ENCODE measurements at places on chromosomes 11 and 22.

GRCh38 chr22:44823396-44823795 is 71.0 kb downstream of the ARHGAP8 start:
- DNase-seq: no peak

GRCh38 chr11:126440792-126441514 is 85.5 kb downstream of the ST3GAL4 start:
- DNase-seq: no peak

GRCh38 chr22:39244136-39244495 is 666 bp downstream of the PDGFB start:
- DNase-seq: no peak

DNA sequence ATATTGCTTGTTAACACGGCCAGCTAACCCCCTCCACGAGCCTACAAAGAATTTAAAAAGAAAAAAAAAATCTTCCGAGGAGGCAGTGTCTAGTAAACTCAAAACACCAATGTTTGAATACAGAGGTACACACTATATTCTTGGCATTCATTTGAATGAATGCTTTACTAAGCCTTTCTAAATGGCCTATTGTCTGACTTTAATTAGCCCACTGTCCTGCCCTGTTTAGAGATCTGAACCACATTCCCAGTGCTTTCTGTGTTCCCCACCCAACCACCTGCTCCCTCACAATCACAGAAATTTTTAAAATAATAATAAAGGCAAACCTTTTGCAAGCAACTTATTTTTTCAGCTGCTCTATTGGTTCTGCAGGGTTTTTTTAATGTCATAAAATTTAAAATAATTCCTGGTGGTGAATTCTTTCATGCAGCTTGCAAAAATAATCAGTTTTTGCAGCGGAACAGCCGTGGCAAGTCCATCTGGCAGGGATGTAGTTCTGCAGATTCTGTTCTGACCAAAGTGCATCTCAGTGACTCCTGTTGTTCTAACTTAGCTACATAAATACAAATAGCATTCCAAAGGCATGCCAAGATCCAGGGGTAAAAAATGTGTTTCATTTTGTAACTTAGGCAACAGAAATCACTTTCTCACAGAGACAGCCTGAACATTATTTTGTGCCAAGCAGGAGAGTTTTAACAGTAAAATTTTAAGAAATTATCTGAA is 23.8 kb downstream of the POU2AF2 start:
- no peak for DNase-seq

DNA sequence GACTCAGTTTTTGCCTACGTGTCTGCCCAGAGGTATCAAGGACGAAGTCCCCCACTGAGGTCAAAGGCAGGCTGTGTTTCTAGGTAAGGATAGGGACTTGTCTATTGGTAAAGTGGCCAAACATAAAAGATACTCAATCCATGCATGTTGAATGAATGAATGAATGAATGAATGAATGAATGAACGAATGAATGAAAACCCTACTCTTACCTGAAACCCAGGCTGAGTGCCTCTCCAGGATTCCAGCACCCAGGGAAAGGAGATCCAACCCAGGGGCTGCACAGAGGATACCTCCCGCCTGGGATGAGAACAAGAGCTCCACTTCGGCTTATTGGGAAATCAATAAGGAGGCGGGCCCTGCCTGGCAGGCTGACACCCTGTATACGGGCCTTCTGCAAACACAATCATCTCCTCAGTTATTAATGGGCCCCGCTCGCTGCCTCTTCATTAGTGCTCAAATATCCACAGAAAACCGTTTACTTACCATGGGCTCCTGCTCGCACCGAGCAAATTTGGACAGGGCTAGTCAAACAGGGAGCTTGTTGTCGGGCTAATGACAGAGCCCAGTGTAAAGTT is 177.4 kb downstream of the BUD13 start:
- DNase-seq: no peak

All from SK-N-MC (cell line).